Cerebellar nuclear complex (tissue), 1 donor: ENCODE measurements at places on chromosomes 7 and 10.

DNA sequence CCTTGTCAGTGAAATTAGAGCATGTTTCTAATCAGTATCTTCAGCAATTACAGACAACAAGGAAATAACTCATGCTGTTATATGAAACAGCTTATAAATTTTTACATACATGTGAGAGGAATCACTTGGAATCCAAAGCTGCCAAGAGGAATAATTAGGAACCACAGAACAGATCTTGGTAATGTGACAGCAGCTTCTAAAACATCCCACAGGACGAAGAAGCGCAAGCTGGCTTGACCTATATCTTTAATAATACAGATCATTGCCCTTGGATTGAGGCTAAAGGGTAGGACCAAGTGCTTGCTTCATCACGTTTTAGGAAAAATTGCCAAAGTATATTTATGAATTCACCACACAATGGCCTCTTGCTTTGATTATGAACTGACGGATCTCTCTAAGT is 869.8 kb downstream of the LRMDA start:
- no peak for DNase-seq

DNA sequence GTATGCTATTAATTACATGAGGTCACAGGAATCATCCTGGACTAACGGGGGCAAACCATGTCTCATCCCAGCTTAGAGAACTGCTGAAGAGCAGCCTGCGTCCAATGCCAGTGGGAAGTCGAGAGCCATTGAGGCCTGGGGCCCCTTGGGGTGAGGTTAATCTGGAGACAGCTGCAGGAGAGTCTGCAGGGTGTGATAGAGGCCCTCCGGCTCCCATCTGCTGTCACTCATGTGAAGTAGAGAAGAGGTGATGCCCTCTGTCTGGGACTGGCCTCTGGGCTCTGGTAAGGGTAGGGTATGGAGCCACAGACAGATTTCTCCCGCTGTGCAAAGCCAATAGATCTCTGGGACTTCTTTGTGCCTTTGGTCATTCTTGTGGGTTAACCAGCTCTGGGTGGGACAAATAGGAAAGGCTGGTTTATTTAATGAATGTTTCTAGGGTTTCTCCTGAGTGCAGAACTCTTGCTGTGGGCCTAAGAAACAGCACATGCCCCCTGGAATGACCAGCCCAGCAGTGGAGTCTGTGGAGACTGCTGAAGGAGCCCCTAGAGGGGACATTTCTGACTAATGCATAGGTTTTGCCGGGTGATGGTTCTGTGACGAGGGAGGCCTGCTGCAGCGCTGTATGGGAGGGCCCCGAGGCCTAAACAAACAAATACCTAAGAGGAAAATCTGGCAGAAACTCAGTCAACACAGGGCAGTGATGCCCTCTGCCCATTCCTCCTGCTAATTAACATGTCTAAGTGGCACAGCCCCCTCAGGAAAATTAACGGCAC is 34.5 kb downstream of the CRHR2 start:
- no peak for DNase-seq

GRCh38 chr10:71502851-71503250 is 106.1 kb downstream of the CDH23 start:
- no peak for DNase-seq

DNA sequence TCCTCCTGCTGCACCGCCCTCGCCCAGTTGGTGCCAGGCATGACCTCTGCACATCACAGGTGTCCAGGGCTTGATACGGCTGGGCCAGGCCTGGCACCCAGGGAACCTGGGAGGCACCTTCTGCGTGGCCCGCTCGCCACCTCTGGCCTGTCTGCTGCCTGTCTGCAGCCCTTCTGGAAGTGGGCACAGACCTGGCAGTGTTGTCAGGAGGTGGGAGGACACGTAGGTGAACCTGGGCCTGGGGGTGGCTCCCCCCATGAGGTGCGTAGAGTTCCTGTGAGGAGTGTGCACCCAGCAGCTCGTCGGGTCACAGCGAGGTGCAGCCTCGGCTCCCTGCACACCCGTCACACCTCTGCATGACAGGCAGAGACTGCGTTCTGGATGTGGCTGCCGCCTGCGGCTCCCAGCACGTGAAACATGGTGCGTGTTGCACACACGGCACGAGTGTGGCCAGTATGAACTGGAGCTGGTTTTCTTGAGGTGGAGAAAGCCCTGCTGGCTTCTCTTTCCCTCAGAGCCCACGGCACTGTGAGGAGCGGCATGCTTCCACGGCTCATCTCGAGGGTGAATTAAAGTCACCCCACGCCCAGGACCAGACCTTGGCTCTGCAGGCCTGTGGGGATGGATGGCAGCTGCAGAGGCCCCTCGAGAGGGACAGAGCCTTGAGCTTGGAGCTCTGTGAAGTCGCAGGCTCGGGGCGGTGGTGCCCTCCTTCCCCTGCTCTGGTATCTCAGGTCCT is 24.8 kb downstream of the INPP5A start:
- DNase-seq: no peak

DNA sequence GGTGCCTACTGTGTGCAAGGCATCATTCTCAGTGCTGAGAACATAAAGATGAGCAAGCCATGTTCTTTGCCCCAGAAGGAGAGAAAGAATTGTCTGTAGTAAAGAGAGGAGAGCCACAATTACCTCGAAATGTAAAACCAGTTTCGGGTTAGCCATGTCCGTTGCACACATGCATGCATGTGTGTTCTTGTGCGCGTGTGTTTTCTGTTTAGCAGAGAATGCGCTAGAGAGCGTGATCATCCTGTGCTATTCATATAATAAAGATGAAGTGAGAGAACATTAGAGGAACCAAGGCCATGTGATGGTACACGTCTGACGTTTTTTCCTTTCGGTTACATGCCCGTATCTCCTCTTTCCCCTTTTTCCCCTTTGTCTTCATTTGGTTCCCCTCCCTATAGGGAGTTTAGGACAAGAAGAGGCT is 158.2 kb downstream of the CELF2 start:
- DNase-seq: no peak
